Esophagus mucosa (tissue), 1 donor: ENCODE measurements at places on chromosomes 7 and 10. TPM values are rescaled to one million over a fixed set of nuclear protein-coding genes. Genes with fewer than 3 reads are reported as not detected.

Gene OR6B1
- total RNA-seq: not detected

Gene VSIR
- total RNA-seq: 45.8 TPM

Gene LBX1
- total RNA-seq: not detected

Gene CALCR
- not detected for total RNA-seq

Gene PRKAR2B
- total RNA-seq: 1.2 TPM

Gene TMEM196
- not detected for total RNA-seq

Gene GIMAP4
- total RNA-seq: 3.4 TPM

Gene FGFBP3
- total RNA-seq: 0.56 TPM

Gene BLNK
- total RNA-seq: 51.3 TPM

Gene UBE2D1
- total RNA-seq: 10.6 TPM

Gene GSAP
- 9.8 TPM for total RNA-seq

Gene LIPK
- 3.3 TPM for total RNA-seq

Gene MKI67
- total RNA-seq: 51.7 TPM

Gene CH25H
- 4.8 TPM for total RNA-seq
